Aortic smooth muscle cell (primary cell): ENCODE measurements at places on chromosomes 16 and 17. TPM values are rescaled to one million over a fixed set of nuclear protein-coding genes. Genes with fewer than 3 reads are reported as not detected.

The KRTAP4-3 gene
- total RNA-seq, result not detected in 2 replicates

The CHTF18 gene
- 6.7 and 9.0 TPM in 2 replicates for total RNA-seq

The QPRT gene
- total RNA-seq, result 2.9 and 3.8 TPM in 2 replicates

The GP2 gene
- total RNA-seq, result not detected in 2 replicates

The DNAH3 gene
- total RNA-seq, result not detected in 2 replicates

The HS3ST2 gene
- total RNA-seq, result not detected in 2 replicates

The OTOA gene
- 0.13 and 0.19 TPM in 2 replicates for total RNA-seq

The KRT40 gene
- total RNA-seq, result not detected in 2 replicates

The ABI3 gene
- 0.25 and 0.53 TPM in 2 replicates for total RNA-seq

The PLLP gene
- total RNA-seq, result 0.31 TPM in 1 of 2 replicates, not detected in the other

The FOXN1 gene
- not detected in 2 replicates for total RNA-seq

The ADAP2 gene
- 0.79 and 1.3 TPM in 2 replicates for total RNA-seq

The CD300LB gene
- total RNA-seq, result not detected in 2 replicates

The C16orf96 gene
- total RNA-seq, result not detected in 2 replicates

The RCVRN gene
- total RNA-seq, result not detected in 2 replicates

The LMF1 gene
- 12.3 and 13.1 TPM in 2 replicates for total RNA-seq

The TMEM238L gene
- total RNA-seq, result not detected in 2 replicates

The CCL8 gene
- total RNA-seq, result not detected in 2 replicates

The WFIKKN1 gene
- total RNA-seq, result 0.12 and 0.13 TPM in 2 replicates

The PIGW gene
- total RNA-seq, result 5.7 and 7.1 TPM in 2 replicates

The IRX3 gene
- total RNA-seq, result 0.37 and 0.92 TPM in 2 replicates

The SMIM36 gene
- not detected in 2 replicates for total RNA-seq

The KRTAP4-9 gene
- not detected in 2 replicates for total RNA-seq

The NAGS gene
- total RNA-seq, result 0.93 and 1.3 TPM in 2 replicates

The EFCAB13 gene
- total RNA-seq, result 1.2 and 2.4 TPM in 2 replicates

The TBCD gene
- total RNA-seq, result 34.1 and 34.6 TPM in 2 replicates

The GPRC5C gene
- 24.6 and 24.9 TPM in 2 replicates for total RNA-seq

The MMP15 gene
- 2.5 and 2.6 TPM in 2 replicates for total RNA-seq

The ST6GALNAC1 gene
- not detected in 2 replicates for total RNA-seq

The TMEM231 gene
- total RNA-seq, result 12.0 and 15.5 TPM in 2 replicates

The HAPSTR1 gene
- 66.8 and 77.7 TPM in 2 replicates for total RNA-seq

The PRAC1 gene
- total RNA-seq, result not detected in 2 replicates

The COQ9 gene
- 42.1 and 45.6 TPM in 2 replicates for total RNA-seq

The TELO2 gene
- 9.9 and 15.5 TPM in 2 replicates for total RNA-seq

The MEIOB gene
- not detected in 2 replicates for total RNA-seq

The NATD1 gene
- total RNA-seq, result 1.6 and 3.1 TPM in 2 replicates

The CACNG3 gene
- total RNA-seq, result not detected in 2 replicates

The DNAI2 gene
- total RNA-seq, result not detected in 2 replicates

The FBXW10B gene
- 0.13 and 0.56 TPM in 2 replicates for total RNA-seq
